ENCODE measurements at places on chromosomes 3 and 15.
A peak's percentile ranks its signal among the peaks of the same experiment; 100 is the strongest.

DNA sequence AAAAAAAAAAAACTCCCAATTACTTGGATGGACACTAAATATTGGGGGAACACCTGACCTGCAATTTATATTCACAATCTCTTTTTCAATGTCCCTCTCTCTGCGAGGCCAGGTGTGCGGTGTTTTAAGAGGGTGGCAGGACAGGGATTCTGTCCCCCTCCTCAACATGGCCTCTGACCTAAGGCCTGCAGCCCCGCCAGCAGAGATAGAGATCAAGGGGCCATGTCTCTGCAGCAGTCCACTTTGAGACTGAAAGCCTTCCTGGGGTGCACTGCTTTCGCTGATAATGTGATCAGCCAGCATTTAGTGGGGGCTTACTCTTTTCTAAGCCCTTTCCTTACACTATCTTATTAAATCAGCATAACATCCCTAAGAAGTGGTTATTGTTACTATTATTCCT, 419.9 kb downstream of the OCA2 start:
- DNase-seq = no peak

DNA sequence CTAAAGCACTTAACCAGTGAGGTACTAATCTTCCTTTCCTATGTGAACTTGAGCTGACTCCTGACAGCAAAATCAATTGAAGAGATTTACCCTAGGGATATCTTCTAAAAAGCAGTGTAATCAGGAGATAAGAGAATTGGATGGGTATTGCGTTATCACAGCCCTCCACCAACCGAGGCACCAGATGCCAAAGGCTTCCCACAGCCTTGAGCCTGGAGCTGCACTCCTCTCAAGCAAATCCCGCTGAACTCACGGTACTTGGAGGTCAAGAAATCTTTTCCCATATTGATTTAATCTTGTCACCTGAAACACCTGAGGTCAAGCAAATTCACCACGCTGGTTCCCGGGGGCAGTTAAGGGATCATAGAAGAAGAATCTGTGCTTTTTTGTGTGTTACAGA, 346.8 kb downstream of the TBL1XR1 start:
- DNase-seq = no peak

DNA sequence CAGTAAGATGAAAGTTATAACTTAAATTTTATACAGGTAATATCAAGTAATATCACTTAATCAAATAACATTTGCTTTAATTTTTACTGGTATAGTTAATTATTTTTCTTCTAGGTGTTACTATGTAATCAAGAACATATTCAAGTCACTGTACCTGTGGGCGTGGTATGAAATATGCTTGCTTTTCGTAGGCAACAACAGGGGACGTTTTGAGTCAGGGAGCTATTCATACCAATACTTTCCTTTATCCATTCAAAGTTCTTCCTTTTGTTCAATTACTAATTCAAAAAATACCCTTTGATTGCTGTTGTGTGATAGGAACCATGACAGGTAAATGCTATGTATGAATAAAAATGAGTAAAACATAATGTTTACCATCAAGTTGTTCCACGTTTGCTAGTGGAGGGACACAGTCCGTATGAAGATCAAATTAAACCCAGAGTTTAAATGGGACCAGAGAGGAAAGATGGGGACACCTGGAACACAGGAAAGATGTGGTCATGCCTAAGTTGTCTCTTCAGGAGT, 654.0 kb upstream of the KCNMB2 start:
- DNase-seq = no peak

DNA sequence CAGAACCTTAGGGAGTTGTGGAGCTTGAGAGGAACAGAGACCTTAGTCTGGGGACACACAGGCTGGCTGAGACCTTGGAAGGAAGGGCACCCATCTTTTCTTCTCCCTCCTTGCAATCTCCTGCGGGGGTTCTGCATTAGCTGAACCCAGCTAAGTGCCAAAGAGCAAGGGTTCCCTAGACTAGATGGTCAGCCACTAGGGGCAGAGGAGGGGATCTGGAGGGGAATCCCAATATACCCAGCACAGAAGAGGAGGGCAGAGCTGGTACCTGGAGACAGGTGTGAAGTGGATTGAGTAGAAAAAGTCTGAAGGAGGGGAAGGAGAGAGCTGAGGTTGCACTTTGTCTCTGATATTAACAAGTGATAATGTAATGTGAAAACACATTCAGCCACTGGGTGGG, 212.8 kb downstream of the ADAMTS9 start:
- DNase-seq = no peak

DNA sequence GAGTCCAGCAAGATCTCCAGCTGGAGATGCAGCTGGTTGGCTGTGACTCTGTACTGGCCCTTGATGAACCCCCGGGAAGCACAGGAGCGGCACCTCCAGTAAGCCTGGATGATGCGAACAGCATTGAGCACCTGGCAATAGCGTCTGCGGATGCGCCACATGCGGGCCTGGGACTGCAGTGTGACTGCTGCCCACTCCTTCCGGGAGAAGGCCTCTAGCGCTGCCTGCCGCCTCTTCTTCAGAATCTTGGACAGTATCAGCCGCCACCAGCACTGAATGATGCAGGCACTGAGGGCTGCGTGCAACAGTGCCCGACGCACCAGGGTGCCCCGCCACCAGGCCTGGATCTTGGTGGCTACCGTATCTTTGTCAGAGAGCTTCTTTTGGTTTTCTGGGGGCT, 8.2 kb downstream of the IQCF1 start:
- DNase-seq = no peak

- no peak for DNase-seq
Observed at GRCh38 chr15:52243286-52243685, 52.1 kb upstream of the GNB5 start.

GRCh38 chr3:108599677-108600409, 10.3 kb downstream of the DZIP3 start:
- DNase-seq = no peak

- DNase-seq = no peak
Observed at GRCh38 chr3:45544717-45545296, 49.7 kb upstream of the LIMD1 start.

GRCh38 chr15:88920186-88920891, 7.2 kb upstream of the MFGE8 start:
- no peak for DNase-seq

DNA sequence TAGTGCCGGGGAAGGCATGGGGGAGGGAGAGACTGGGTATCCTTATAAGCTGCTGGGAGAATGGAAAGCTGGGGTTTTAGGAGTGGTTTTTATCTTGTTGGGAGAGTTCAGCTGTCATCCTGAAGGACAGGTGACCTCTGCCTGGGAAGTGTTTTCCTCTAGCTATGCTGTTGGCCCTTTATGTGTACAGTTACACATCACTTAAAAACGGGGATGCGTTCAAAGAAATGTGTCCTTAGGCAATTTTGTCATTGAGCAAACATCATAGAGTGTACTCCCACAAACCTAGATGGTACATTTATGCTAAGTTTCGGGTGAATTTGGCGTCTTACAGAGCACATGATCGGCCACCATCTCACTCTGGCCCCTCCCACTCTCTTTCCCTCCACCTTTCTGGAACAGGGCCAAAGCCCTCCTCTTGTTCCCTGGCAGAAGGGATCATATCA, 164.3 kb upstream of the NUDT16 start:
- DNase-seq = no peak

DNA sequence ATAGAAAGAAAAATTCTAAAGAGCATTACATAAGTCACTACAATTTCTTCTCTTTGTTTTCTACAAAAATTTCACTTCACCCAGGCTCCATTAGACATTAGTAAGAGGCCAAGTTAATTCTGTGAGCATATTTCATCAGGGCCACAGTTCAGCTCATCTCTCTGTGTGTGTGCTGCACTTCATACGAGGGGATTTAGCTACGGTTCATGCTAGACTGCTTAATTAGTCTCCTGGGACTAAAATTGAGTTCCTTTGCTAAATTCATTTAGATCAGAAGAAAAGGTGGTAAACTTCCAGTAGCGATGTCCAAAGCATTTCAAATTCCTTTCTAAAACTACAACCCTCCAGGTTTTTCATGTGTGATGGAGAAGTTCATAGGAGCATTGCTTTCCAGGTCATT, 83.1 kb upstream of the SETMAR start:
- no peak for DNase-seq

DNA sequence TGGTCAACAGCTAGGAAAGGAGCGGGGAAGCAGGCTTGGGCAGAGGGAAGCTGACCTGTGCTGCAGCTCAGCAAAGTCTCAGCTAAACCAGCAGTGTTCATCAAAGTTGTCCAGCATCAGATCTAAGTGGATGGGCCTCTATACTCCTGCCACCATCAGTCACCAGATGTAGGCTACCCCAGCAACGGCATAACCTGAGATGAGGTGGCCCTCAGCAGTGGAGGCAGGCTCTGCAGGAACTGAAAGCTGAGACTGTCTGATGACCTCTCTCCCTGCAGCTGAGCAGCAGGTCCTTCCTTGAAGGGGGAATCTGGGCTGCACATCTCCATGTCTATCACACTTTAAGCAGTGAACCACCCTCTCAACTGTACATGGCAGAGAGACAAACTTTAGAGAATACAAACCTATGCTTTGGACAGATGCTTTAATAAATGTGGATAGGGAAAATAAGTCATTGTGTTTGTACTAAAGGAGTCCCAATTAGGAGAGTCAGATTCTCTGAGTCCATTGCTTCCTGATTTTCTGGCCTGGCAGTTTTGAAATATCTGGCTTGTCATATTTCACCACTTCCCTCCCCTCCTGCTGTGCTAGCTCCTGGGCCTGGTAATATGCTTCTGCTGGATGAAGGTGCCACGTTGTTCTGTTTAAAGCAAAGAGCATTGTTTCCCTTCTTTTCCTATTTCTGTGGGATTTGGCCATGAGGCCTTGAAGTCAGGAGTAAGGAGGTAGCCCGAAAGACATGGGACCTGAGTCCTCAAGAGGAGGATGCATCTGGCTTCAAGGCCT, 11.1 kb upstream of the PSTPIP1 start:
- no peak for DNase-seq

DNA sequence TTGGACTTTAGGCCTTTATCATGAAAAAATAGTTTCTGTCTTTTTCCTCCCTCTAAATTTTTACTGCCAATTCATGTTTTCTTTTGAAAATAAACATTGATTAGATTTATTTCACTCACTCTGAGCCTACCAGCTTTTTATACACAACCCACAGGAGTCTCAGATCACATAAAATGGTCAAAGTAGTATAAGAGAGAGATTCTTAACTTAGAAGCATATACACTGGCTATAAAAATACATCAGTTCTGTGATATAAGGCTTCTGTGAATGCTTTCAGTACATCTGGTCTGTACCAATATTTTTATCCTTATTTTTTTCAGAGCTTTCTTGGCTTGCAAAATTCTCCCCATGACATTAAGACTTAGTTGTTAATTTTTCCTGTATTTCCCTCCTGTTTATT, 117.0 kb upstream of the PTX3 start:
- DNase-seq = no peak

DNA sequence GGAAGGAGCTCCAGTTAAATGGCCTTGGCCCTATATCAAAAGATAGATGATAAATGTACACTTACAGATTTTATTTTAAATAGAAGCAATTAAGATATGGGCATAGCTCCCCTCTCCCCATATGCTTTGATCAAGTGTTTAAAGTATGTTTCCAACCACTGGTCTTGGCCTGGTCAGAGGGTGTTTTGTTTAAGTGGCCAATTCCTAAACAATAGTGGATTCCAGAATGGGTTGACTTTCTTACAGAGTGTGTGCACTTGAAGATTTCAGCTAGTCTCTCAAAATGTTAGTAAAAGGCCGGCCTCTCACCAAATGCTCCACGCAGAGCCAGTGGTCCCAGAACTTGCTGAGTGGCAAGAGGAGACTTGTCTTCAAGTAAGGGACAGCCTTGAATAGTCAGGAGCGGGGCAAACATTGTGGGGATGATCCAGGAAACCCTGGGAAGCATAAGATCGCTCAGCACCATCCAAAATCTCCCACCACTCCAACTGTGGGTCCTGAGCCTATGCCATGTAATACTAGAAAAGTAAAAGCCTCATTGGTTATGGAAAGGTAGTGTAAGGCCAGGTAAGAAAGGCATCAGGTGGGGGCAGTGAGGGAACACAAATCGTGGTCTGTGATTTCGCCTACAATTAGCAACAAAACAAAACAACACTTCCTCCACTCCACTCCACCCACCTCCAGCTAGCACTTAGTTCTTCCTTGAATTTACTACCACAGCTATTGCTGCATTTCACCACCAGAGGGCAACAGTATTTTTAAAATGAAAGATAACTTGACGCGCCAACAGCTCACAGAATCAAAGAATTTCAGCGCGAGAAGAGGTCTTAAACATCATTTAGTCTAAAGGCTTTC, 4.8 kb downstream of the RARRES1 start:
- DNase-seq = peak; percentile 1

- DNase-seq = no peak
Observed at GRCh38 chr3:20324664-20325478, 138.9 kb upstream of the SGO1 start.

GRCh38 chr15:96838081-96838480, 507.6 kb downstream of the NR2F2 start:
- DNase-seq = no peak

DNA sequence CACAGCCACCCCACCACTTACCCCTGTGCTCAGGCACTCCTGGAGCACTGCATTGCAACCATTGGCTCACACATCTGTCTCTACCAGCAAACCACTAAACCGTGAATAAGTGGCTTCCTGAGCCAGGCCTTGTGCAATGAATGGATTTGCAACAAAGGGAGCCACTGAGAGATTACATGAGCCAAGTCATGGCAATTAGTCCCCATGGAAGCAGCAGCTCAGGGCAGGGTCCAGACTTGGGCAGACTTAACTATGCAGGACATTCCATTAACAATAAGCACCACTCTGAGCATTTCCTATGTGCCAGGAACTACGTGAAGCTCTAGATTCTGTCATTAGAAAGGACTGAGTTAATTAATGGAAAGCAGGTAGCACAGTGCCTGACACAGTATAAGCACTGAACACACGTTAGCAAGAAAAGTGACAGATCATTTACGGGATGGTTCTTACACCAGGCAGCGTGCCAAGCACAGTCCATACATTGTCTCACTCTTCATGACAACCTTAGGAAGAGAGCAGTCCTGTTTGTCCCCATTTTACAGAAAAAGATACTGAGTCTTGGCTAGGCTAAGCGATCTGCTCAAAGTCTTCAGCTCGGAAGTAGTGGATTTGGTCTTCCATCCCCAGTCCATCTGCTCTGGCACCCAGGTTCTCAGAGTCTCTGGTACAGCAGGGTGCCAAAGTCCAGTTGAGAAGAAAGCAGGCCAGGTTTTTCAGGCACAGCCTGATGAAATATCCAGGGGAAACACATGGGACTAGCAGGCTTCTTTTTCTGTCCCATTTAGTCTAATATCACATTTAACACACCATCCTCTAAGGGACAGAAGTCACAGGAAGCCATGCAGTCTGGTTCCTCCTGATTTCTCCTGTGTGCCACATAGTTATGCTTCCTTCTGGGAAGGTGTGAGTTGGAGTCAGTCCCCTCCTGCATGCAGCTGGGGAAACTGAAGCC, 44.1 kb downstream of the LIPC start:
- no peak for DNase-seq

DNA sequence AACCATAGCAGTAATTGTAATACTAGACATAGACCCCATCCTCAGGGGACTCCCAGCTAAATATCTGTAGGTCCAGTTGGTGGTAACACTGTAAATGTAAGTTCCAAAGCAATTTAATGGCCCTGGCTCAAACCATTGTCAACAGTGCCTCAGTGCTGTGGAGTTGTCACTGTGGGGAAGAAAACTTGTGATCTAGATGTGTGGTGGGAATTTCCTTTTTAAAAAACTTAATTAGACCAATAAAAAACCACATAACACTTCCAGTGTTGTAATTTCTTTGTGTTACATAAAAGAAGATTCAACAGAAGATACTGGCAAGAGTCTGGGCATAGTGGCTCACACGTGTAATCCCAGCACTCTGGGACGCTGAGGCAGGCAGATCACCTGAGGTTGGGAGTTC, 138.6 kb upstream of the UMPS start:
- no peak for DNase-seq

- DNase-seq = peak; percentile 62
Observed at GRCh38 chr15:74489518-74490338, 28.8 kb upstream of the UBL7 start.

- no peak for DNase-seq
Observed at GRCh38 chr3:105865016-105865623, 3.7 kb downstream of the CBLB start.

Data from activated naive CD4-positive, alpha-beta T cell (primary cell).